Fibroblast of skin of left biceps (primary cell): ENCODE measurements at places on chromosomes 4 and X.
A peak's percentile ranks its signal among the peaks of the same experiment; 100 is the strongest.

DNA sequence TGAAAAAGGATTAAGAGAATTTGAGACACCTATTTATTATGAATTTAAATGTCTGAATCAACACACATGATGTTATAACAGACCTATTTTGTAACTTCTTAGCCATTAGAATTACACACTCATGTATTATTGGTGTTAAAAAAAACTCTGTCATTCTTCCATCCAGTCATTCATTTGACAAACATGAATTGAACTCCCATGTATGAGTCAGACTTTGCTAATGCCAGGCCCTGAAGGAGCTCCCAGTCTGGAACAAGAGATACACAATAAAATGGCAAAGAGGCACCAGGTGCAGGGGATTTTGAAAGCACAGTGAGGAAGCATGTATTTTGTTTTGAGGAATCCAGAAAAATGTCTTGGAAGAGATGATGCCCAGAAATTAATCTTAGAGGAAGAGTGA is 87.7 kb upstream of the EFHC2 start:
- no peak for DNase-seq

DNA sequence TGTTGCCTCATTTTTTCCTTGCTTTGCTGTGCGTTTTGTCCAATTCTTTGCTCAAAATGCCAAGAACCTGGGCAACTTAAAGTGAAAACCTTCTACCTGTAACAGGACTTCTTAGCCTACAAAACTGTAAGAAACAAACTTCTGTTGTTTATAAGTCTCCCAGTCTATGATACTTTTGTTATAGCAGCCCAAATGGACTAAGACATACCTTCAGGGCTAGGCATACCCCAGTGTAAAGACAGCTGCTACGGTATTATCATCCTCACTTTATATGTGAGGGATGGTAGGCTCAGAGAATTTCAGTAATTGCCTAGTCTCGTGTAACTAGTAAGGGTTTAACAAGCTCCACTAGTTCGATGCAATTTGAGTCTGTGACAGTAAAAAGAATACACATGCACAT is 6.0 kb upstream of the OPHN1 start:
- DNase-seq = no peak

DNA sequence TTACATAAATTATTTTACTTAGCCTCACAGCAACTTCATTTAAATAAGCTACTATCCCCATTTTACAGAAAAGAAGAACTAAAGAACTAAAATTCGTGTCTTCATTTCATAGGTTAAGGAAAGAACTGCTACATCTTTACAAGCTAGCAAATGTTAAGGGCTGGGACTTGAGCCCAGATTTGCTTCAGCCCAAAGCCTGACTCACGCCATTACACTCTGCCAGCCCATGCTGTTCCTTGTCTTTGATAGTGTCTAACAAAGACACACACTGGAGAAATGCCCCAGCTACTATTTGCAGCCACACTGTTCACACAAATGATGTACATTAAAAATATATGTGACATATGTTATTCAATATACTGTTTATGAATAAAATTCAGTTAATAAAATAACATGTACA is 29.0 kb upstream of the ERVMER34-1 start:
- no peak for DNase-seq

- DNase-seq = no peak
Observed at GRCh38 chr4:48409203-48409602, 67.9 kb downstream of the SLAIN2 start.

DNA sequence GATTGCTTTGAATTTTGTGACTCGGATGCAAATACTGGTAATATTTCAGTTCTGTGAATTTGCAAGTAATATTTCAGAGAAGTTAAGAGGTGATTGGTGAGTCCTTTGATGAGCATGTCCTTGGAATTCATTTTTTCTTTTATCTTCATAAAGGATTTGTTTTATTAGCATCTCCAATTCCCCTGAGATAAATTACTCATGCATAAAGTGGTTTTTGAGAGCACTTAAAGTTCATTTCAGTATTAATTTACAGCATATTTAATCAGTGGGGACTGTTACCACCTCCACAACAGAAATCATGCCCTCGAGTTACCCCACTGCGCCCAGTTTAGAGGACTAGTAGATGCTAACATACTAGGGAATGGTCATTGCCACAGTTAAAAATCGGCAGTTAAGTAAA is 65.0 kb downstream of the ZFX start:
- DNase-seq = no peak

DNA sequence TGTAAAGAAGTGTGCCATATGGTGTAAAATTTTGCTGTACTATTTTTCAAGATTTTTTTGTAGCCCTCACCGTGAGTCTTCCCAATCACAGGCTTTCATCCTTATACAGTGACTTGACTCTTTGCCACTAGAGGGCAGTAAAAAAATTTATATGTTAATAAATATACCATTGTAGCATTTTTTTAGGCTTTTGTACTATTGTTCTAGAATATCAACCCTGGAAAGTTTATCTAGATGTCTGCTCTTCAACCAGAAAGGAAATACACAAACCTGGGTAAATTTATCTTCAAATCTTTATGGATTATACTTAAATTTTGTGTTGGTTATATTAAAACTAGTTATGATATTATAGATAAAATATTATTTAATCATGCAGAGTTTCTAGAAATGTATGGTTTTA is 235.3 kb downstream of the TENM3 start:
- DNase-seq = peak; percentile 21

- DNase-seq = peak; percentile 19
Observed at GRCh38 chr4:187075514-187075913, 351.9 kb upstream of the FAT1 start.

- DNase-seq = no peak
Observed at GRCh38 chr4:15130441-15130840, 128.2 kb downstream of the CPEB2 start.

DNA sequence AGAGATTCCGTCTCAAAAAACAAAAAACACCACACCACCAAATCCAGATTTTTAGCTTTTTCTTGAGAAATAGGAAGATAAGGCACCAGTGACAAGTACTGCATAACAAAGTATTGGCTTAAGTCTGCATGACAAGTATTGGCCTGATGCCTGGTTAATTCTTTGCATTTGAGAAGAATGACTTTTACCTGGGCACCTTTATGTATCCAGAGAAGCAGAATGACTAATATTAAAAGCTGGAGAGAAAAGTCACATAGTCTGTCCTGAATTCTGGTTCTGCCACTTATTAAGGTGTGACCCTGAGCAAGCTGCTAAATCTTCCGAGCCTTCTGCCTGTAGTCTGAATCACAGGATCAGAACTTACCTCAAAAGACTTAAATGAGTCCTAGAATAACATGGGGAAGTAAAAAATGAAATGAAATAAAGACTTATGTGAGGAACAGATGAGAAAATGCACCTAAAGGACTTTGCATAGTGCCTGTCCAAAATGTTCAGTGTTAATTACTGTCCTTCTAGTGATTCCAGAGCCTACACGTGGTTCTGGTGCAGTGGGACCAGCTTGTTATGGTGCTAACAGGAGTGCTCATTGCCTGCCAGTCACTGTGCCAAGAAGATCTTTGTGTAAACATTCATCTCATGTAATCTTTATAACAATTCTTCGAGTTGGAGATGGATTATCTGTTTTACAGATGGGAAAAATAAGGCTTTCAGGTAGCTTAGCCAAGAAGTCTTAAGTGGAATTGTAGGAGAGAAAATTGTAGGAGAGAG is 31.6 kb downstream of the UGDH start:
- DNase-seq = no peak

GRCh38 chr4:19752599-19752998 is 499.1 kb upstream of the SLIT2 start:
- no peak for DNase-seq

GRCh38 chr4:148574502-148574901 is 132.3 kb upstream of the NR3C2 start:
- DNase-seq = peak; percentile 14

DNA sequence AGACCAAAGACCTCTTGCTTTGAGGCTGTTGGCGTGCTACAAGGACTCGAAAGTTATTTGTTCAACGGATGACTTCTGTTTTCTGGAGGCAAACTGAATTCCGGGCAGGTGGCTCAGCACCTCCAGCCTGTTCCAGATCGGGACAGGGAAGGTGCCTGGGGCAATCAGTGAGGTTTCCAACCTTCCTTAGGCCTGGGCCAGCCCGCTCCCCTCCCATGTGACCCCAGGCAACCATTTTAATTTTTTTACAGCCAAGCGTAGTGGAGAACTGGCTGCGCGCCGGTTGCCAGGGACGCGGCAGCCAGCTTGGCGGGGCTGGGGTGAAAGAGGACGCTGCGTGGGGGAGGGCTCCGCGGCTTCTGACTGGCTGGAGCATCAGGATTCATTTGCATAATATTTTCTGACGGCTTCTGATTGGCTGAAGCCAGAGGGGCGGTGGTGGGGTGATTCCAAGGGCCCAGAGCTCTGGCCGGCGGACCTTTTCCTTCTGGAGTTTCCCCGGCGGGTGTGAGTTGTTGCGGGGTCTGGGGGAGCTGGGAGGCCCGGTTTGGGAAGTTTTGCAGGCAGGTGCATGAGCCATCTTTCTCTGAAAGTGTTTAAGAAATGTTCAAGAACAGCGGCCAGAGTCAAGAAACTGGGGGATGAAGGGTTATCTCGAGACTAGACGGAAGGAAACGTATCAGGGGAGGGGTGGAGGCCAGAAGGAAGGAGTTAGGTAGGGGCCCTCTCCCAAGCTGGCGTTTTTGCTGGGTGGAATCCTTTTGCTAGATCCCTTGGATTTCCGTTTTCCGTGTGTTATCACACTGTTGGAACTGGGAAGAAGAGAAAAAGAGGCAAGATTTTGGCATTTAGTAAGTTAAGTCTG is at the start of gene MID1IP1:
Gene MID1IP1, plus strand, starts transcription at position 479 of the 865 bp plus-strand sequence. CDS start 3,488 bp downstream, outside the sequence.
- peak; percentile 78 for DNase-seq

- DNase-seq = no peak
Observed at GRCh38 chr4:55125087-55125721, at the start of gene KDR. Gene KDR (minus strand): TSS chr4:55125595. CDS start chr4:55125293, 302 bp downstream.

GRCh38 chrX:39903343-39903742 is 194.4 kb downstream of the BCOR start:
- peak; percentile 21 for DNase-seq

- no peak for DNase-seq
Observed at GRCh38 chr4:124948976-124949597, 236.6 kb upstream of the ANKRD50 start.

DNA sequence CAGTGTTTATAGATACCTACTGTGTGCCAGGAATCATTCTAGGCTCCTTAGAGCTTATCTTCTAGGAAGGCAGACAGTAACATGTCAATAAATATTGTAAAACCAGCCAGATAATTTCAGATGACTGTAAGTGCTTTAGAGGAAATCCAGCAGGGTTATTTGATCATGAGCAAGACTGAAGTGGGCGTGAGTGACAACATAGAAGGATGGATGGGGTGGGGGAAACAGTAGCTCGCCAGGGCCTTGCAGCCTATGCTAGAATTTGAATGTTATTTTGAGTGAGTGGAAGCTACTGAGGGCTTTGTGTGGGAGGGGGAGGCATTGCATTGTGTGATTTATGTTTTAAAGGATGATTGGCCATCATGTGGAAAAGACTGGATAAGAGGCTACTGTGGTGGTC is 6.7 kb downstream of the SRD5A3 start:
- DNase-seq = no peak

DNA sequence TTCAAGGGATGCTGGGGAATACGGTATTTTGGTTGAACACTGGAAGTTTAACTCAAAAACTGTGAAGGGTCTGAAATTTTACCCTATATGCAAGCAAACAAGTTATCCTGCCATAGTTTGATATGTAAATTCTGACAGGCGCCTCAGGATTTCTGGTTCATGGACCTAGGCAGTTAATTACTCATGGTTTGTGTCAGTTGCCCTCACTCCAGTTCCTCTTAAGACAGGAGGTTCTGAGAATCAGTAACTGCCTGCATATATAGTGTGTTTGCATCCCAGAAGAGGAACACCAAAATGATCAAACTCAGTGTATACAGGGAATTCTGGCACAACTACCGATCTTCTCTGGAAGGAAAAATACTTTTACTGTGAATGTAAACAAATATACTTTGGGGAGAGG is 360.4 kb upstream of the NWD2 start:
- no peak for DNase-seq

GRCh38 chrX:31894152-31894551 is 822.3 kb upstream of the FTHL17 start:
- no peak for DNase-seq

GRCh38 chr4:140012688-140013486 is 141.1 kb downstream of the MAML3 start:
- DNase-seq = peak; percentile 44

DNA sequence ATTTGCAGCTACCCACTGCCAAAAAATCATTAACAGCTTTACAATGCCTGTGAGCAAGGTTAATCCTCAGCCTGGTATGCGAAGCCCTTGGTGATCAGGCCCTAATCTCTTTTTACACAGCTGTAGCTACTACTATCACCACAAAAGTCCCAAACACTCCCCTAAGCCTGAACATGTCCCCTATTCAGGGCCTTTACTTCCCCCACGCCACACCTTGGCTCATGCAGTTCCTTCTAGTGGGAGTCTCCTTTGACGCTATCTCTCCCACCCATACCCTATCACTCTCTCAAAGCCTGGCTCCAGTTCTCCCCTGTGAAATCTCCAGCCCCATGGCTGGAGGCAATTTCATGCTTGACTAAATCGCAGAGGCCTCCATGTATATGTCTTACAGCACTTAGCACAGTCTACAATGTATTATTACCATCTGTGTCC is 90.6 kb upstream of the CBR4 start:
- DNase-seq = no peak

DNA sequence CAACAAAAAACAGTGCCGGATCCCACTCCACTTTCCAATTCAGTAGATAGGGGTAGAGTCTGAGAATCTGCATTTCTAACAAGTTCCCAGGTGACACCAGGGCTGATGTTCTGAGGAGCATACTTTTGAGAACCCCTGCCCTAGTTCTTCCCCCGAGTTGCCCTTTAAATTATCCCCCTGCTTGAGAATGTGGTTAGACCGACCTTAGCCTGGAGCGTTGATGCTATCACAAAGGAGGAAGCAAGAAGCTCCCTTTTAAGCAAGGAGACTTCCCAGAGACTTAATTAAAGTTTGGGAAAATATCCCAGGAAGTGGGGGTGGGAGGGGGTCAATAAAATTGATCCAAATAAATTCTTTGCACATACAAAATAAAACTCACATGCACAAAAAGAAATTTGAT is 485.9 kb downstream of the SMARCA1 start:
- no peak for DNase-seq

DNA sequence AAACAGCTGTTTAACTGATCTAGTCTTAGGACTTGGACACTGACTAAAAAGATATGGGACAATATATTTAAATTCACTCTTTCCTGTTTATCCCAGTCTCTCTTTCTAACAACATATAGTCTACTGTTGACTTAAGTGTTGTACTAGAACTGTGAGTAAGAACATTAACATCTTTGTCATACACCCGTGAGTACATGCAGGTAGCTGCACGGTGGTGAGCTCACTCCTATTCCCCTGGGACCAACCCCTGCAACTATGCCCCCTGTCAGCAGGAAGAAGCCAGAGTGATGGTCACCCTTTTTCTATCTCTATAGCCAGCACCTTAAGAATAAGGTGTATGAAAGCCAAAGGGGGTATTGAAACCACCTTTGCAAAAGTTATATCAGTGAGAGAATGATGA is 17.6 kb downstream of the TBL1X start:
- DNase-seq = no peak

- no peak for DNase-seq
Observed at GRCh38 chrX:74540635-74541249, 73.7 kb downstream of the RLIM start.

GRCh38 chrX:134459683-134460004 is 321 bp upstream of the HPRT1 start:
- DNase-seq = no peak
